ENCODE measurements at places on chromosomes 1 and 21.

DNA sequence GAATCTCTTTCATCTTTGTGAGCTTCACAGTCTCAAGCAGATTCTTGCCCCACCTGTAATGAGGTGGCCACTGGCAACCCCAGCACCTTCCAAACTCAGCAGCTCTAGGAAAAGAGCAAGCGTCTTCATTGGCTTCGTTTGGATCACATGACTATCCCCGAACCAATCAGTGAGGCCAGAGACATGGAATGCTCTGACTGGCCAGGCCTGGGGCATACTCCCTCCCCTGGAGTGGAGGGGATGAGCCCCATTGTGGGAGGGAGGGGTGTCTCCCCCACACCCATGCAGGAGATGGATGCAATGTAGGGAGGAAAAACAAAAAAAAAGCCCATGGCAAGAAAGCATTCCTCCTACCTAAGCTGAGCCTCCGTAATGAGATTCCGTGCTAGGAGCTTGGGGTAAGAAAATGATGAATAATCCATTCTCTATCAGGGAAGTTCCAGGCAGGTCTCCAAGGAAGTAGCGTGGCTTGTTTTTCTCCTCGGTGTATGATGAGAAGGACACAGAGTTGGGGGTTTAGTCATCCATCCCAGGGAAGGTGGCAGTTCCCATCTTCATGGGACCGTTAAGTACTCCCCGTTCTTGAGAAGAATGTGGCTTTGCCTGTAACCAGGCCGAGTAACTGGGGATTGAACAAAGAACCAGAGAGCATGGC is 32.7 kb downstream of the FHAD1 start:
- DNase-seq = no peak

DNA sequence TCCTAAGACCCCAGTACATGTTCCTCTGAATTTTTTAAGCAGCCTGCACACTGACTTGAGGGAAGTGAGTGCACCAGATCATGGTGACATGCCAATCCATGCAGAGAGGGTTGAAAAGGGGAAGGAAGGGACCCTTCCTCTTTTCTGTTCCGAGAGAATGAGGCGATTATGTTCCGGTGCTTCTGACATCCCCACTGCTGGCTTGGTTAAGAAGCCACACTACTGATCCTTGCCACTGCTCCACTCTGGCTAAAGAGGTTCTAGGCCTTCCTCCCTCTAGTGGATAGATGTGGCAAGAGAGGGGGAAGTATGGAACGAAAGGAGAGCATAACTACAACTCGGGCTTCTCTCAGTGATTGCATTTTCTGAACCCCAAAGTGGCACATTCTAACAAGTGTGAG is 1.8 kb upstream of the CYB5R1 start:
- peak; percentile 40 for DNase-seq

- no peak for DNase-seq
Measured at GRCh38 chr1:94678202-94678848, 136.8 kb upstream of the F3 start.

DNA sequence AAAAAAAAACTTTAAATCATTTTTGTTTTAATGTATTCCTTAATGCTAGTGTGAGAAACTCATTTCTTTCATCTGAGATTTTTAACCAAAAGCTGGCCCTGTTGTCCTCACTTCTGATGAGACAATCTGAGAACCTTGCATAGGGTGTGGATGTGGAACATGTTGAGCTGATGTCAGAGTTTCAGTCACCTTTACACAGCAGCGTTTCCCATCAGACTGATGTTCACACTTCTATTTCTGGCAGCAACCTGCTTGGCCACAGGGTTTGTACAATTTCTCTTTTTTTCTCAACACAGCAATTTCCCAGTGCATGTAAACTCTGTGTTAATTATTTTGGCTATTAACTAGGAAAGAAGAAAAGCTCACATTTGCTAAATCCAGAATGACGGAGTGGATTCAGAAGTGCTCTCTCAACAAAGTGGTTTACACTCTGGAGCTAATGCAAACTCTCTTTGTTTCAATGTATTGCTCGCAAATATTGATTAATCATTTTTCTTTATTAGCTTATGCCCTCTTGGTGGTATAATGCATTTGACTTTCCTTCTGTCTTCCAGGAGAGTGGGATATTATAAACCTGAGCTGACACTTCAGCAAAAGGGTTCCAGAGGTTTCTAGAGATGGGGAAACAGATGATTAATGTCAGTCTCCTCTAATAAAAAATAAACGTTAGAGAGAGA is 70.5 kb upstream of the HSPA13 start:
- DNase-seq = no peak

- DNase-seq = no peak
Measured at GRCh38 chr1:18739897-18740296, 109.3 kb downstream of the PAX7 start.

DNA sequence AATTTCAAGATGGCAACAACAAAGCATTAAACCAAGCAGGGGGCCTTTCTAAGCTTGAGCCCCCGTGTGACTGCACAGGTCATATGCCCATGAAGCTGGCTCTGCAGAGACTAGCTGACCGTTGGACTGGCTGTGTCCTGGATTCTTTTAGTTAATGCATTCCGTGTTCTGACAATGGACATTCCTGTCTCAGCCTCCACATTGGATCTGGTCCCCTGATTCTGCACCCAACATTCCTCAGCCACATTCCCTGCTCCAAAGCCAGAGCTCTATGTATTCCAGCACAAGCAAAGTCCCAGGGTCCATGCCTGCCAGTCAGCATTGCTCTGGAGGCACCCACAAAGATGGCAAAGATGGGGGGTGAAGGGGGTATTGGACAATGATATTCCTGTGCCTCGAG is 5.1 kb upstream of the NAV1 start:
- no peak for DNase-seq

- DNase-seq = no peak
Measured at GRCh38 chr21:46000731-46001641, 19.4 kb downstream of the COL6A1 start.

DNA sequence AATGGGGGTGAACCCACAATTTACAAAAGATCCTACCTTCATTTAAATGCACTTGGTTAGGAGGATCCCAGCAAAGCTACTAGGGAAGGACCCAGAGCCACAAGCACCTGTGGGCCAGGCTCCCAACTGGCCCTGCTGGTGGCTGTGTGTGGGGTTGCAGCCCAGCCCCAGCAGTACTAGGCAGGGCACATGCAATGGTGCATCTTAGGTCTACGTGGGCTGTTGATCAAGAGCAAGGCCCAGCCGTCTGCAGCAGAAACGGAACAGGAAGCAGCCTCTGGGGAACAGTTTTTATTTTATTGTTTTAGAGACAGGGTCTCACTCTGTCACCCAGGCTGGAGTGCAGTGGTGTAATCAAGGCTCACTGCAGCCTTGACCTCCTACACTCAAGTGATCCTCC is 134.1 kb upstream of the RAB4A start:
- DNase-seq = no peak

GRCh38 chr1:116538544-116538943 is 32.3 kb downstream of the CD58 start:
- peak; percentile 72 for DNase-seq

- DNase-seq = no peak
Measured at GRCh38 chr1:29332204-29332603, 95.9 kb downstream of the PTPRU start.

Data from CD4-positive, alpha-beta T cell treated with Interleukin-2 at 100 ng/mL for 4 hours (primary cell).